ENCODE measurements at places on chromosomes 13 and 19.

- DNase-seq = no peak
Measured at GRCh38 chr13:104871456-104871855, 1664.0 kb downstream of the EFNB2 start.

DNA sequence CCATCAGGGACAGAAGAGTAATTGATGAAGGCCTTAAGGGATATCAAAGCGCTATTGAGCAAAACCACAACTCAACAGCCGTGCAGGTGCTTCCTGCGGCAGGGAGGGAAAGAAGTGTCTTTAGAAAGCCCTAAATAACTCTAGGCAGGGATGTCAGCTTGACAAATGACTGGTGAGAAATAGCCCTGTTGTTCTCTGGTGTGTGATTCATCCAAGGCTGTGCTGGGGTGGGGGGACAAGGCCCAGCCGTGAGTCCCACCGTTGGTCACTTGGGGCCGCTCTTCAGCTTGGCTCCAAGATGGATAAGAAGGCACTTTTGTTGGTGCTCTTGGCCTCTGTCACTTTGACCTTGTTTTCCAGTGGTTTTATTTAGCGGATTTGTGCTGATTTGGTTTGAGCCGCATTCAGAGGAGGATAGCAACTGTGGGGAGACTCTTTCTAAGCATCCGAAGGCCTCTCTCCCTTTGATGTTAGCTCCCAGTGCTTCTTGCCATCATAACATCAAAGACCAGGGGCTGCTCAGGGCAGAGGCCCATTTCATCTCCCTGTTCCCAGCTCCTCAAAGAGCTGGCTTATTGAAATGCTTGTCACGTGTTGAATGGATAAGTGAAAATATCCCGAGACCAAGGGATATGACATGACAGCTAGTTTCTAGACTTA is 130.3 kb upstream of the SERP2 start:
- no peak for DNase-seq

DNA sequence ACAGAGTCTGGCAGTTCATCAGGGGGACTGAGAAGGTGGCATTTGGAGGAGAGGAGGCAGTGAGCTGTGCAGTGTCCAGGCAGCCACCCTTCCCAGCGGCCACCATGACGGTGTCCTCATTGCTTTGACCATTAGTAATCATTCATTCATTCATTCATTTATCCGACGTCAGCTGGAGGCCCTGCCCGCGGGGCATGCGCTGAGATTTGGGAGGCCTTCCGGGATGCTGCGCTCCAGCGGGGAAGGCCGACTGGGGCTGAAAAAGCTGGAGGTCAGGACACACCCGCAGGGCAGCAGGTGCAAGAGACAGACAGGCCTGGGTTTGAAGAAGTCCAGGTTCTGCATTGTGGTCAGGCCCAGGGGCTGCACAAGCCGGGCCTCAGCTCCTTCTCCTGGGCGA is 8.9 kb downstream of the TTYH1 start:
- no peak for DNase-seq

DNA sequence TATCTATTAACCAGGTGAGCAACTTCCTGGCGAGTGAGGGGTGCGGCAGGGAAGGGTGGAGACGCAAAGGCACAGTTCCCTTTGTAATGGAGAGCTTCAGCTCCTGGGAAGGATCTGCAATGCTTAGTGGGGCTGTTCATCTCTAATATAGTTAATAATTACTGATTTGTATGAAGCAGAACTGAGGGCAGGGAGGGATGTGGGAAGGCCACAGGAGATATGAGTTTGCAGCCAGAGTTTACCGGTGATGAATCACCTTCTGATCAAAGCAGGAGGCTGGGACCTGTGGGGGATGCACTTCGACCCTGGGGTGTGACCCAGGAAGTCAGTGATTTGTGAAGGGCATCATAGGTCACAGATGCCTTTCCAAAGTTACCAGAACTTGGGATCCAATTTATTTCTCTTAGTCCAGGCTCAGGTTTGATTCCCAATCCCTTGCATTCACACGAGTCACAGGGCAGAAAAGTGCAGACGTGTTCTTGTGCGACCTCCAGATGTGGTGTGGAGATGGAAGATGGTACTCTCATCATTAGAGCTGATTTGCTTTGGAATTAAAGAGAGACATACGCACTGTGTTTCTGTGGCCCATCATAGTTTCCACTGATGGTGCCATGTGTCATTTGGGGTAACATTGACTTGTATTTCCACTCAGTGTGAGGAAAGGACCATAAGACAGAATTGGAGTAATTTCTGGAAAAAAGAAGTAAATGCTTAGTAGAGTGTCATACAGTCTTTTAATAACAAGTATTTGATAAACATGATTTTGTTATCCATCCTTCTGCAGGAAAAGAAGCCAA is 55.0 kb downstream of the LRCH1 start:
- DNase-seq = no peak

DNA sequence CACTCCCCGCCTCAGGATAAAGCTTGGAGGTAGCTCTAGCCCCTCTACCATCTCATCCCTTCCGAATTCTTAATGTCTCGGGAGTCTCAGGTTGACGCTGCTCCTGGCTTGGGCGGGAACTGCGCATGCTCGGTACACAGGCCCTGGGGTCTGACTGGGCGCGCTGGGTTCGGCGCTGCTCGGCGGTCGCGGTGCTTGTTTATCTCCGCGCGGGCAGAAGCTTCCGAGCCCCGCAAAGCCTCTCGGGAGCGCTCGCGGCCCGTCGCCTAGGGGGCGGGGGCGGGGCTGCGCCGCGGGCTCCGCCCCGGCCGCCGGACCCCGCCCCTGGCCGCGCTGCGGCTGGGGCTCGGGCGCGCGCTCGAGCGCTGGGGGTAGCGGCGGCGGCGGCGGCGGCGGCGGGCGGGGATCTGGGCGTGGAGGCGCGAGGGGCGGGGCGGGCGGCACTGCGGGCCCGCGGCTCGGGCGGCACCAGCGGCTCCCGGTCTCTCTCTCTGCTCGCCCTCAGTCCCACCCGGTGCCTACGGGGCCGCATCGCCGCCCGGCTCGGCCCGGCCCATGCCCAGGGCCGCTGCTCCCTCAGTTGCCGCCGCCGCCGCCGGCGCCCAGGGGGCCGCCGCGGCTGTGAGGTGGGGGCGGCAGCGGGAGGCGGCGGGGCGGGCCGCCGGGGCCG is at the start of gene RAP2A:
RAP2A (plus strand) TSS at position 443 of the 670 bp plus-strand sequence. CDS start 302 bp downstream, outside the sequence.
- peak; percentile 84 for DNase-seq

- DNase-seq = no peak
Measured at GRCh38 chr19:57110592-57111328, 9.0 kb upstream of the USP29 start.

DNA sequence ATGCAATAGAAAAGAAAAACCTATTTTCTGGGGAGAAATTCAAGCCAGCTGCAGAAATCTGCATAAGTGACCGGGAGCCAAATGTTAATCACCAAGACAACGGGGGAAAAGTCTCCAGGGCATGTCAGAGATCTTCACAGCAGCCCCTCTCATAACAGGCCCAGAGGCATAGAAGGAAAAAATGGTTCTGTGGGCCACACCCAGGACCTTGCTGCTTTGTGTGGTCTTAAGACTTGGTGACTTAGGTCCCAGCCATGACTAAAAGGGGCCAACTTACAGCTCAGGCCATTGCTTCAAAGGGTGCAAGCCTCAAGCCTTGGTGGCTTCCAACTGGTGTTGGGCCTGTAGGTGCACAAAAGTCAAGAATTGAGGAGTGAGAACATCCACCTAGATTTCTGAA is 2847.6 kb upstream of the PCDH20 start:
- DNase-seq = no peak

DNA sequence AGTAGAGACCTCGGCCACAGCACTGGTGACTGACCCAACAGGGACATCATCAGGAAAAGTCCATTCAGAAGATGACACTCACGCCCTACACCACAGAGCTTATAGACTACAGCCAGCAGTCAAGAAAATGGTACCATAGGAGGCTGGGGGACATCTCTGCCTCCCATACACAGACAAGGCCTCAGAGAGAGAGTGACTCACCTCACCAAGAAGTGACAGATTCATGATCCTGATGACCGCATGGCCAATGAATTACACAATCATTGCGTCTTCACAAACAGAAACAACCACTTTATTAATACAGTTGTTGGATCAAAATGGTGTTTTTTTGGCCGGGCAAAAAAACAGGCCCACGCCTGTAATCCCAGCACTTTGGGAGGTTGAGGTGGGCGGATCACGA is 260.8 kb upstream of the TSHZ3 start:
- no peak for DNase-seq

DNA sequence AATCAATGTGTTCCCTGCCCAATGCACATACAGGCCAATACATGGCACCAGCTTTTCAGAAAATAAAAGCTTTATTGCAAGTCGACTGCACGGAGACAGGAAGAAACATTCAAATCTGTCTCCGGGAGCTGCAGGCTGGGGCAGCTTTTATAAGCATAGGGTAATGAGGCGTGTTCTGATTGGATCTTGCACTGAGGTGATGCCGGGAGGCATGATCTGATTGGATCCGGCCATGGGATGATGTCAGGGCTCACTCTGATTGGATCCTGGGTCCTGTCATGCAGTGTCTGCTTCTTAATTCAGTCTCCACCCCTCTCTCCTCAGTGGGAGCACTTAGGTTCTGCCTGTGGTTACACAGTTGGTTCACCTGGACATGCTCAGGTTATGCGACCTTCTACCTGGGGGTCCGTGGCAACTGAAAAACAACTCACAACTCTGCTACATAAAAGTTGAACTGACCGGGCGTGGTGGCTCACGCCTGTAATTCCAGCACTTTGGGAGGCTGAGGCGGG is 11.8 kb upstream of the FBN3 start:
- DNase-seq = no peak

DNA sequence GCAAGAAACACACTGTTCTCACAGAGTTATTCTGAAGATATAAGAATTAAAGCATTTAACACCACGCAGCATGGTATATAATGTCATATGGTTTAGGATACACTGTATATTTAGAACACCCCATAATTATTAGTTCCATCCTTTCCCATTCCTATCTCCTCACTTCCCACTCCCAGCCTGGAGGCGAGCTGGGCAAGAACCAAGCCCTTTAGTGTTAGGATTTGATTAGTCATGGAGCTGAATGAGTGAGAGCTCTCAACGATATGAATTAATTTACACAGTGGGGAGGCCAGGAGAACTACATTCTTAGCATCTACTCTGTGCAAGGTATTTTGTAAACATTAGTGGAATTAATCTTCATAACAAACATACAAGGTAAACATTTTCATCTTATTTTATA is 934.3 kb downstream of the DIAPH3 start:
- no peak for DNase-seq

GRCh38 chr19:14175351-14175792 is 30.6 kb downstream of the ADGRL1 start:
- no peak for DNase-seq

- no peak for DNase-seq
Measured at GRCh38 chr19:7988307-7988706, 17.1 kb downstream of the ELAVL1 start.

GRCh38 chr13:79225487-79226232 is 180.4 kb downstream of the RBM26 start:
- no peak for DNase-seq

GRCh38 chr19:22605275-22606211 is 28.6 kb upstream of the ZNF492 start:
- DNase-seq = no peak

Data from T-helper 22 cell (primary cell).